ENCODE measurements at places on chromosomes 6 and 20. TPM values are rescaled to one million over a fixed set of nuclear protein-coding genes. Genes with fewer than 3 reads are reported as not detected.

GRCh38 chr6:10404107-10404798, 10.6 kb downstream of the TFAP2A start:
- peak; percentile 72 for DNase-seq

DNA sequence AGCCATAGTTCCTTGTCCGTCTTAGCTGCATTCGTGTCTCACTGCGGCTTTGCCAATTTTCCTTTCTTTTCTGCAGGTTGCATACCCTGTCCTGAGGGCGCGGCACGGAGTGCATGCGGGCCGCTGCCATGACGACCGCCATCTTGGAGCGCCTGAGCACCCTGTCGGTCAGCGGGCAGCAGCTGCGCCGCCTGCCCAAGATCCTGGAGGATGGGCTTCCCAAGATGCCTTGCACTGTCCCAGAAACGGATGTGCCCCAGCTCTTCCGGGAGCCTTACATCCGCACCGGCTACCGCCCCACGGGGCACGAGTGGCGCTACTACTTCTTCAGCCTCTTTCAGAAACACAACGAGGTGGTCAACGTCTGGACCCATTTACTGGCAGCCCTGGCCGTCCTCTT, 17.1 kb upstream of the EFHC1 start:
- DNase-seq: no peak

- no peak for DNase-seq
Measured at GRCh38 chr6:107657373-107657754, 166.7 kb downstream of the SCML4 start.

The TRIM40 gene
- not detected for total RNA-seq

The IL17F gene
- not detected for total RNA-seq

DNA sequence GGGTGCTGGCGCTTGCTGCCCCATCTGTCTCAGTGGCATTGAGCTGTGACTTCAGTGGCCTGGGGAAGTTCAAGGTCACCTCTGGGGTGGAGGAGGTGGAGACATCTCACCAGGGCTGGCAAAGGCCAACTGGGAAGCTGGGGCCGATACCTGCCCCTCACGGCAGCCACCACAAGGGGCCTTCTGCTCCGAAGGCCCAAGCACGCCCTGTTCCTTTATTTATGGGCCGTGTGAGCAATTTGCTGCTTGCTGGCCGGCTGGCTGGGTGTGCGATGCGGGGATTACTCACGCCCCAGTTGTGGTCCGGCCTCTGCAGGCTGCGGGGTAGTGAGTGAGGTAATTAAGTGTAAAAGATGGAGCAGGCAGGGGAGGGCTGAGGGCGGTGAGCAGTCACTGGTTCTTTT, 13.2 kb upstream of the SCRT2 start:
- no peak for DNase-seq

GRCh38 chr6:157763129-157763903, 59.7 kb upstream of the SNX9 start:
- no peak for DNase-seq

DNA sequence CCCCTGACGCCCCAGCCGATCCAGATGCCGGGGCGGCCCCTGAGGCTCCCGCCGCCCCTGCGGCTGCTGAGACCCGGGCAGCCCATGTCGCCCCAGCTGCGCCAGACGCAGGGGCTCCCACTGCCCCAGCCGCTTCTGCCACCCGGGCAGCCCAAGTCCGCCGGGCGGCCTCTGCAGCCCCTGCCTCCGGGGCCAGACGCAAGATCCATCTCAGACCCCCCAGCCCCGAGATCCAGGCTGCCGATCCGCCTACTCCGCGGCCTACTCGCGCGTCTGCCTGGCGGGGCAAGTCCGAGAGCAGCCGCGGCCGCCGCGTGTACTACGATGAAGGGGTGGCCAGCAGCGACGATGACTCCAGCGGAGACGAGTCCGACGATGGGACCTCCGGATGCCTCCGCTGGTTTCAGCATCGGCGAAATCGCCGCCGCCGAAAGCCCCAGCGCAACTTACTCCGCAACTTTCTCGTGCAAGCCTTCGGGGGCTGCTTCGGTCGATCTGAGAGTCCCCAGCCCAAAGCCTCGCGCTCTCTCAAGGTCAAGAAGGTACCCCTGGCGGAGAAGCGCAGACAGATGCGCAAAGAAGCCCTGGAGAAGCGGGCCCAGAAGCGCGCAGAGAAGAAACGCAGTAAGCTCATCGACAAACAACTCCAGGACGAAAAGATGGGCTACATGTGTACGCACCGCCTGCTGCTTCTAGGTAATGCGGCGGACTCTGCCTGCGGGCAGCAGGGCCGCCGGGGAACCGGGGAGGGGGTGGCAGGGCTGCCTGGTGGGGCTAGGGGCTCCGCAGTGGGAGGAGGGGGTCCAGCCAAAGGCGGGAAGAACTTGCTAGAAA, 2.3 kb downstream of the GNAS start:
- DNase-seq: no peak

GRCh38 chr6:112291161-112291762, 36.9 kb upstream of the LAMA4 start:
- no peak for DNase-seq

DNA sequence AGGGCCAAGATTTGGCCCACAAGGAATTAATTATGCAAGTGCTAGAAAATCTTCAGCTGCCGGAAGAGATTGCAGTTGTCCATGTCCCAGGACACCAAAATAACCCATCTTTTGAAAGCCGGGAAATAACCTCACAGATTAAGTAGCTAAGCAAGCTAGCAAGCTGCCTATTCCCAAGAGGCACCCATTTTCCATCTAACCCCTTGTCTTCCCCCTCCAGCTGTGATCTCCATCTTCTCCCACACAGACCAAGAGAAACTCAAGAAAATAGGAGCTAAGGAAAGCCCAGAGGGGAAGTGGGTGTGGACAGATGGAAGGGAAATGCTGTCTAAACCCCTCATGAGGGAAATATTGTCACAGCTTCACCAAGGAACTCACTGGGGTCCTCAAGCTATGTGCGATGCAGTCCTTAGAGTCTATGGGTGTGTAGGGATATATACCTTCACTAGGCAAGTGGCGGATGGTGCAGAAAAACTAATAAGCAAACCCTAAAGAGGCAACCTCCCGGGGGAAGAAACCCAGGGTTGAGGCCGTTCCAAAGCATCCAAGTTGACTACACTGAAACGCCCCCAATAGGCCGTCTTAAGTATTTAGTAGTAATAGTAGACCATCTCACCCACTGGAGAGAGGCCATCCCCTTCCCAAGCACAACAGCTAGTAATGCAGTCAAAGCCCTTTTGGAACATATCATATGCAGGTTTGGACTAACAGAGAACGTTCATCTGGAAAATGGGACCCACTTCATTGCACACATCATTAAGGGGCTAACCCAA, 64.3 kb upstream of the PRSS16 start:
- no peak for DNase-seq

- DNase-seq: no peak
Measured at GRCh38 chr6:7758456-7758855, 32.6 kb downstream of the BMP6 start.

DNA sequence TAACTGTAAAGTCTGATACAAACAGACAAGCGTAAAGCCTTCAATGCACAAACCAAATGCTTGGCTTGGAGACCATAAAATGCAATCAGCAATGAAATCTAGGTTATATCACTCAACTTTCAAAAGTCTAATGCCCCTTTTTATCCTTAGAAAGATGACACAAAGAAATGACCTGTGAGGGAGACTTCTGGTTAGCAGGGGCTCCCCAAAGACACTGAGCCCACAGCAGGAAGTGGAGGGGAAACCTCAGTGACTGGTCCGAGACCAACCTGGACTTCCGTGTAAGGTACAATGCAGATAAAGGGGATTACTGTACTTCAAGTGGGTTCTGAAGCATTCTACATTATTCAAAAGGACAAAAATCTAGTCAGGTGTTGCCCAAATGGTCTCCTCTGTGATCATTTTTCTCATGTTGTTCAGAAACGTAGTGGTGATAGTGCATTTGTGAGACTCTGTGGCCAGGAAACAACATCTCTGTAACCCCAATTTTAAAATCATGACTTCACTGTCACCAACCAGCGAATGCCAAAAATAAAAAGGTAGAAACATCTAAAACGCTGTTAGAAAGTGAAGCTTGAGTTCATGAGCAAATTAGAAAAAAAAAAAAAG, 88.2 kb downstream of the HIVEP2 start:
- DNase-seq: no peak

The NRSN1 gene
- not detected for total RNA-seq

DNA sequence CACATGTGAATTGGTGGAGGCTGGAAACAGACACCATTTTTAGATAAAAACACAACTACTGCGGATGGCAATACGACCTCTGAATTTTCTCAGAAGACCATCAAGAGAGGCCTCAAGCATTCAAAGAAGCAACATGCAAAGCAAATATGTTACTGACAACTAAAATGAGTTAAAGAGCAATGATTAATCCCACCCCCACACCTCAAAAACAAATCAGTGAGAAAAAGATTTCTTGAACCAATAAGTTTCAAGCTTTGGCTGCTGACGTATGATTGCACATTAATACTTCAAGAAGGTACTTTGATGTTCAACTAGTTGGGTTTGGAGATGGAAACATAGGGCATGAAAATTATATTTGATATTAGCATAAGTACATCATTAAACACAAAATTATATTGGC, 982 bp downstream of the MMUT start:
- no peak for DNase-seq

The SLC32A1 gene
- not detected for total RNA-seq

The HLA-DMB gene
- total RNA-seq: 20.4 TPM

DNA sequence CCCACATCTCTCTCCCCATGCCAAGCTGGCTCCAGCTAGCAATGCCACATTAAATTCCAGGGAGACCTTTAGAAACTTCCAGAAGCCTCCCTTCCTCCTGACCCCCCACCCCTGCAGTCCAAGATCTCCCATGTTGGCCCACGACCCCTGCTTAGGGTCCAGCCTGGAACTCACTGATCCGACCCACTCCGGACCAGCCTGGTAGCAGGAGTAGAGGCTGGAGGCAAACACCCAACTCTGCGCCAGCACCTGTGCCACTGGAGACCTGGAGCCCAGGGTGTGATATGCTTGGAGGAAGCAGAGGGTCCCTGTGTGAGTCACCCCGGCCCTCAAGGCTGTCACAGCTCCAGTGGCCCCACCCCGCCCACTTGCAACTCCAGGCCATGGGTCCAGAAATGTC, 3.3 kb upstream of the ULBP1 start:
- no peak for DNase-seq

The RIMS4 gene
- total RNA-seq: 0.21 TPM

- DNase-seq: no peak
Measured at GRCh38 chr20:1942061-1942460, 46.9 kb downstream of the SIRPA start.

The ARFGAP1 gene
- 79.2 TPM for total RNA-seq

GRCh38 chr6:151322570-151322969, 68.8 kb downstream of the ZBTB2 start:
- DNase-seq: no peak

DNA sequence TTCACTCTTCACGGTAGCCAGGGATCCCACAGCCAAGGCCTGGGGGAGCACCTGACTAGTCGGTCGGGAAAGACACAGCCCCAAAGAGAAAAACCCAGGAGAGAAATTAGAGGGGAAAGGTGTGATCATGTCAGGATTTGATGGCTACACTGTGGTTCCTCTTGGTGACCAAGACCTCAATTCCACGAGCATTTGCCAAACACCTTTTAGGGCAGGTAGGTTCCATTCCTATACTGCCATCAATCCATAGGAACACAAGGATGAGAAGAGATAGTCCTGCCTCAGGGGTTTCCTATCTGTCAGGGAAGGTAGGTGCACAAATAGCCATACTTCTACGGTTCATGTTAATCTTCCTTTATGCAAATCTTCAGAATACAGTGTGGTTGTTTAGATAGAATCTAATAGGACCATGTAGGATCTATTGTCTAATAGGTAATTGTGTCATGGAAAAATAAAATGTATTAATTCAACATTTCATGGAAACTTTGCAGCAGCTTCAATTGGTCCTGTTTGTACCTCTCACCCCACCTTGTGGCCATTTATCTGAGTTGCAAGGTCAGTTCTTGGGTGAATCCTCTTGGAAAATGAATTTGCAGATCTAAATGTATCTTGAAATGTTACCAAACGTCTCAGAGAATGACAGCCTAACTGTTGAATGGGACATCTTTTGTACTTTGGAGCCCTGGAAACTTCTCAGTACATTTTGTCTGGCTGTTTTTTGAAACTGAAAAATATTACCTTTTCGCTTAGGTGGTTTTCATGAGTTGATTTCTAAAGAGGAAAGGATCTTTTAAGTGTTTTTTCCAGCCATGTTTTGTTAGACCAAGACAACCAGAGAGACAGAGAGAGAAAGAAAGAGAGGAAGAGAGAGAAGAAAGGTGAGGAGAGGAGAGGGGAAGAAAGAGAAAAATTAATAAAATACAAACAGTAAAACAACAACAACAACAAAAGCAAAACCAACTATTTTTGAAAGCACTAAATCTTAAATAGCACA, 33.7 kb upstream of the IYD start:
- DNase-seq: no peak

DNA sequence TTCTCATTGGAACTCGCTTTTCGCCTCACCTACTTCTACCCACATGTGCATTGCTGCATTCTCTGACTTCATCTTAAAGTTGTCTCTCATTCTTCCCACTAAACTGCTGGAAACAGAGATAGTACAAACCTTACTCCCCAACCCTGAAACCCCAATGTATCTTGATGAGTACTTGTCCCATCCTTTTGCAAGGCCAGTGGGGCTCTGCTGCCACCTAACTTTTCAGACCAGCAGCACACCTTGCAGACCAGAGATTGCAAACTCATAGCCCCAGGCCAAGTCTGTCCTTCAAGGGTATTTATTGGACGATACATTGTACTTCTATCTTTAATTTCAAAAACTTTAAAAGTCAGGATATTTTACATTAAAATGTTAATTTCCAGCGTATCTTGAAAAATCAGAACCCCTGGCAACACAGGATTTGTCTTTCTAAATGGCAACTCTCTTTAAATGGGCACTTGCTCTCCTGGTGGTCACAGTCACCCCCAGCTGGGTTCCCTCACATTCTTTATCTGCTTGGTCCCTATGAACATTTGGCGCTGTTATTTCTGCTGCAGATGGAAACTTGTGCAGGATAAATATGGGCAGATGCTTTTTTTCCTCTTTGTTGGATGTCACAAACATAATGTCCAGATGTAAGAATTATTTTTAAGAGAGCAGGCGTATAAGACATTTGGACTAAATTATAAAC, 83.9 kb downstream of the SOD2 start:
- DNase-seq: no peak

The VIP gene
- 0.60 TPM for total RNA-seq

The FAM83D gene
- 0.90 TPM for total RNA-seq

GRCh38 chr20:44183282-44183681, 3.7 kb downstream of the JPH2 start:
- no peak for DNase-seq

DNA sequence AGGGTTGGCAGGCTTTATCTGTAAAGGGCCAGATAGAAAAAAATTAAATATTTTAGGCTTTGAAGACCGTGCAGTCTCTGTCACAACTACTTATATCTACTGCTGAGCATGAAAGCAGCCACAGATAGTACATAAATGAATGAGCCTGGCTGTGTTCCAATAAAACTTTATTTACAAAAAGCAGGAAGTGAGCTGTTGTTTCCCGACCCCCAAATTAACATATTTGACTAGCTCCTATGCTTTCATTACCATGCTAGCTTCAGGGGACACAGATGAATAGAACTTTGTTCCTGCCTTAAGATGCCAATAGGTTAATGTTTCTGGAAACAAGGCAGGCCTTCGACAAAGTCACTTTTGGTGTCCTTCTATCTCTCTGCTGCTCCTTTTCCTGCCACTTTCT, 1058.0 kb upstream of the FLRT3 start:
- no peak for DNase-seq
